Activated T-cell treated with anti-CD3 and anti-CD28 coated beads for 1 hour (primary cell): ENCODE measurements at places on chromosomes 5 and 9.

GRCh38 chr5:54296386-54296785 is 14.0 kb downstream of the ARL15 start:
- DNase-seq, result no peak

- no peak for DNase-seq
Measured at GRCh38 chr9:18404434-18405029, 69.4 kb upstream of the ADAMTSL1 start.

GRCh38 chr5:30039379-30039778 is 1154.1 kb upstream of the CDH6 start:
- DNase-seq, result no peak

- DNase-seq, result no peak
Measured at GRCh38 chr9:134571326-134571931, 70.2 kb upstream of the COL5A1 start.

- no peak for DNase-seq
Measured at GRCh38 chr5:124888622-124889485, 142.4 kb upstream of the ZNF608 start.

GRCh38 chr5:115888027-115888426 is 46.3 kb downstream of the AP3S1 start:
- DNase-seq, result no peak

- peak; percentile 36 for DNase-seq
Measured at GRCh38 chr5:138752951-138753793, at the start of gene CTNNA1. TSS of gene CTNNA1 (plus strand) at chr5:138753425. CDS start at chr5:138781925, 28,500 bp downstream.

- DNase-seq, result no peak
Measured at GRCh38 chr5:30809933-30810332, 383.6 kb upstream of the CDH6 start.

- no peak for DNase-seq
Measured at GRCh38 chr9:93458712-93459111, 5.3 kb upstream of the FAM120AOS start.

GRCh38 chr9:7601739-7602138 is 197.8 kb downstream of the DMAC1 start:
- no peak for DNase-seq

DNA sequence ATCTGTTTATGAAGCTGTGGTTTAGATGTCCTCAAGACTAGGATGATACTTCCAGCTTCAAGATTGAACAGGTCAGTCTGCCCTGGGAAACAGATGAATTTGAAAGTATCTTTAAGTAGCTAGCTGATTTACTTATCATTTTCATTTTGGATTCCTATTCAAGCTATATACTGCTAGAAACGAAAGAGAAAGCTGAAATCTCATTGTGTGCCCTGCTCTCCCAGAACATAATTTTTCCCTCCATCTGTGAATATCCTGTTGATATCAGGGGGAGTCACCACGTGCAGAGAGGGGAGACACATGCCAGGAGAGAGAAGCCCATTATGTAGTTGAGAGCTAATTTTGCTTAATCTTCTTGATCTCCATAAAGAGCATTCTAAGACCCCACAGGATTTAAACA is 439.1 kb downstream of the NR2F1-AS1 start:
- DNase-seq, result no peak

DNA sequence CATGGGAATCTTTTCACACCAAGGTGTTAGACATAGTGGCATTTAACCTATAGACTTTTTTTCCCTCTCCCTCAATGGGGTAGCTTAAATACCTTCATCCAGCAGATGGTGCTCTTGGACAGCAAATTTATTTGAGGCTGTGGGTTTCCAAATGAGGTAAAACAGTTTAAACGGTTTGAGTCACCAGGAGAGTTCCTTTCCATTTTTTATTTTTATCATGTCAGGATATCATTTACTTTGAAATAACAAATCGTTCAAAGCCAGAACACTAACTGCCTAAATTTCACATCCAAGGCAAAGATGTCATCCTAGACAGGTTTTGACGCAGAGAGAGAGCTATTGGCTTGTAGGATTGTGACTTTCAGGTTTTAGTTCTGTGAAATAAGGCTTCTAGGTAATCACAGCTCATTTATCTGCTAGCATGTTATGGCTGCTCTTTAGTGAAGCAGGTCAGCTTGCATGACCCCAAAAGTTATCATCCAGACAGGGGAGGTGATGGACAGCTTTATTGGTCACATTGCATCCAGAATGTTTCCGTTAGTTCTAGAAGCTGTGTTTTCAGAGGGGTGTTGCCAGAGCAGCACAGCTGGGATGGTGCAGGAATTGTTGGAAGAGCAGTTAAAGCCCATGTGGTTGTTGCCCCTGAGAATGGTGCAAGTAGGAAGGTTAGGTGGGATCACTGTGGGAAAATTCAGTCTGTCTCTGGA is 69.8 kb downstream of the KDM4C start:
- DNase-seq, result no peak

DNA sequence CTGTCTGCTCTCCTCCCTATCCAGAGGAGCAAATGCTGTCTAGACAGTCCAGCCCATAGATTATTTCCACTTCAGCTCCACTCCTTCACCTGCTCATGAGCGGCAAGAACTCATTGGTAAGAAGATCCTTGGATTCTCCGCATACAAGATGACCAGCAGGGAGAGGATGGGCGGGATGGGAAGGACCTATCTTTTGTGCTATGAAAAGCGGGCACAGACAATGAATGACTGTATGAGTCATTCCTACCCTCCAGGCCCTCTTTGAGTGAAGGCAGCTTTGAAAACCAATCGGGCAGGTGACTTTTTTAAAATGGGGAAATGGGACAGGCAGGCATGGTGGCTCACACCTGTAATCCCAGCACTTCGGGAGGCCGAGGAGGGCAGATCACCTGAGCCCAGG is 49.4 kb downstream of the SMIM23 start:
- no peak for DNase-seq

DNA sequence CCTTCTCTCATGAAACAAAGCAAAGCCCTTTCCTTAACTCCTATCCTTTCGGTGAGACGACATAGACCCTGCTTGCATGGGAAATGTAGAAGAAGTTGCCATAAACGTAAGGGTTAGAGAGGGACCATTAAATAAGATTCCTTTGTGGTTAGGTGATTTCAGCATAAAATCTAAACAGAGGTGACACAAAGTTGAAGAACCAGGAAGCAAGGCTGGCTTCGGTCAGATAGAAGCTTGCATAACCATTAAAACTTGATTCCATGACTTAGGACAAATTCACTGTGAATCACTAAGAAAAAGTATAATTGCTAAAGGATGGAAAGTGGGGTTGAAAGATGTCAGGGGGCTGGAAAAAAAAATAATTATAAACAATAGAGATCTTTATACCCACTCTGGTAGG is 30.9 kb upstream of the ABLIM3 start:
- DNase-seq, result no peak

- DNase-seq, result no peak
Measured at GRCh38 chr5:136018814-136019783, 9.7 kb upstream of the TGFBI start.

GRCh38 chr5:8695902-8696845 is 827.2 kb downstream of the MTRR start:
- no peak for DNase-seq

- no peak for DNase-seq
Measured at GRCh38 chr5:132979367-132979940, 16.0 kb upstream of the AFF4 start.

DNA sequence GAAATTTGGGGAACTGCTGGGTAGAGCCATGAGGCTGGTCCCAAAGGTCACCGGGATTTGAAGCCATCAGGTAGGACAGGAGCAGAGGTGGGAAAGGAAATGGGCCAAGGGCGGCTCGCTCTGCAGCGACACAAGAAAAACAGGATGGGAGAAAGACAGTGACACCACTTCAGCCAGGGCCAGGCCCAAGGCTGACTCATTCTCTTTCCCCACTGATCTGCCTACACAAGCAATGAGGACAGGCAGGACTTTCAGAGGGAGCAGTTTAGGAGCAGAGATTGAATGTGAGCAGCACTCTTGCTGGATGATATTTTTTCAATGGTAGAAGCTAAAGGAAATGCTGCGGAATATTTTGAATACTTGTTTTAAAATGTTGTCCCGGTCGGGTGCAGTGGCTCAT is 3.5 kb downstream of the RUFY1 start:
- no peak for DNase-seq

DNA sequence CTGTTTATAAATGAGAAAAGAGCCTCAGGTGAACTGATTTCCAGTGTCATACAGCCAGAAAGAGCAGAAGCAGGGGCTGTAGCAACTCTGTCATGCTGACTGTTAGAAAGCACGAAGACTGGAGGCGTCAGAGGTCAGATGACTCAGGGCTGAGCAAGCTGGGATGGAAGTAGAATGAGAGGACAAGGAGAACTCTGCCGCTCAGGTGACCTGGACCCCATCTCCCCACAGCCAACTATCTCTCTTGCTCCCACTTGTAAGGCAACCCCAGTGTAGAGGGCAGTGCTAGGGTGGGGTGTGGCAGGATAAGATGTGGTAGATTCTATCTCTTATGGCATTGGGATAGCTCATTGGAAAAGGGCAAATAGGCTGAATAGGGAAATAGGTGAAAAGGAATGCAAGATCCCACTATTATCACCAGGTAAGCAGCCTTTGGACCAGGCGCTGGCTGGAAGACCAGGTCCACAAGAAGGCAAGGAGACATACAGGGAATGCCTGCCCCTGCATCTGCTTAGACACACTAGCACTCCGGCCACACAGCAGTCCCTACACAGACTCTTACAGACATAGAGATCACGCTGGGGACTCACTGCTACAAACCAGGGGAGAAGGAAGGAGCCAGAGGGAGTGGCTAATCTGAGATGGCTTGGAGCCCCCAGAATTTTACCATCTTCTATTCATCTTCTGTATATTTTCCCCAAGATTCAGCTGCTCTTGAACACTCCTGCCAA is 21.2 kb upstream of the LOX start:
- DNase-seq, result no peak

DNA sequence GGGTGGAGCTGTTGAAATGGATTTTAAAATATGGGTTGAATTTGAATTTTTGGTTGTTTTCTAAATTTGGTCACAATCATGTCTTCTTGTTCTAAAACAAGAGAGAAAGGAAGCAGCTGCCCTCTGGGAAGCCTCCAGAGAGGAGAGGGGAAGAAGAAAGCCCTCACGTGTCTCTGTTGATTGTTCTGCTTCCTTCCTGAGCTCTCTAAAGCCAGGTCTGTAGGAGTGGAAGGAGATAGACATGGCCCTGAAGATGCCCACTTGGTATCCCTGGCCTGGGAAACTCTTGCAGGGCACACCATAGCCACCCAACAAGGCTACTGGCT is 59.6 kb downstream of the GALNT12 start:
- no peak for DNase-seq

GRCh38 chr9:71929791-71930440 is 18.5 kb downstream of the C9orf85 start:
- no peak for DNase-seq

GRCh38 chr5:39992617-39993202 is 567.9 kb upstream of the DAB2 start:
- DNase-seq, result no peak

DNA sequence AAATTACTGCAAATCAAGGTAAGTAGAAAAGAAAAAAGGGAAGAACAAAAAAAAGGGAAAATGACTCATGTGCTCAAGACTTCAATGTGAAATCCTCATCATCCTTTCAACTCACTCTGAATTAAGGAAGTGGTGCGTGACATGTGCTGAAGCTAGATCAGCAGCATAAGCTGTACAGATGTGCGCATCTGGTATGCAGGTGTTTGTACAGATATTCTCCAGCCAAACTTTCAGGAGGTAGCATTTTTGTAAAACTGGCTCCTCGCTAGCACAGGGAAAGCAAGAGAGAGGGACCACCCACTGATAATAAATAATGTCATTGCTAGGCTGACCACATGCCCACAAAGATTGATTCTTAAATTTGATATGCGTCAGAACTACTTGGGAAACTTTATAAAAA is 253.9 kb upstream of the RGMB start:
- DNase-seq, result no peak

- no peak for DNase-seq
Measured at GRCh38 chr9:87863882-87864465, 18.7 kb upstream of the SPATA31E1 start.

DNA sequence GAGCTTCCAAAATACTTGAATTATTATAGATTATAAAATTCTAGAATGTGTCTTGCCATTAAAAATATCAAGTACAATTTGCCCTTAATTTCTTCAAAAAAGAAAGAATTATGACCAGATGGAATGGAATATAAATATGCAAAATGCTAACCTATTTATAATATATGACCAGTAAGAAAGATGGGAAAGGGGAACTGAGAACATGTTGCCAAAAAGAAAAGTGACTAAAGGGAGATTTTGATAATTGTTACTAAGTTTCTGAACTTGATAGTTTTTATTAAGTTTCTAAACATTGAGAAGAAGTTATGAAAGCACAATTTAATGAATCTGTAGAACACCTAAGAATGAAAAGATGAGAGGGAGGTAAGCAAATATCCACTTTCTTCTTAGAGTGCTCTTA is 188.4 kb upstream of the NR4A3 start:
- DNase-seq, result no peak

DNA sequence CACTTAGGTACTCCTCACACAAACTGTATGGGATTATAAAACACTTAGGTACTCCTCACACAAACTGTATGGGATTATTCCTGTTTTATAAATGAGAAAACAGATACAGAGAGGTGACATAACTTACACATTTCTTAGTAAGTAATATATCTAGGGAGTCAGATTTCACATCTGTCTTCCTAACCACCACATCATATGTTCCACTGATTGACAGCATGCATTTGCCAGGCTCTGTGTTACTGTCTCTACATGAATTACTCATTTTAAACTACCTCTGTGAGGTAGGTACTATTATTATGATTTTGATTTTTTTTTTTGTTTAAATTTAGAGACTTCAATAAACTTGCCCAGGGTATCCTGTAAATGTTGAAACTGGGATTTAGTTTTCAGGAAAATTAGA is 232.7 kb downstream of the CCDC171 start:
- DNase-seq, result no peak

DNA sequence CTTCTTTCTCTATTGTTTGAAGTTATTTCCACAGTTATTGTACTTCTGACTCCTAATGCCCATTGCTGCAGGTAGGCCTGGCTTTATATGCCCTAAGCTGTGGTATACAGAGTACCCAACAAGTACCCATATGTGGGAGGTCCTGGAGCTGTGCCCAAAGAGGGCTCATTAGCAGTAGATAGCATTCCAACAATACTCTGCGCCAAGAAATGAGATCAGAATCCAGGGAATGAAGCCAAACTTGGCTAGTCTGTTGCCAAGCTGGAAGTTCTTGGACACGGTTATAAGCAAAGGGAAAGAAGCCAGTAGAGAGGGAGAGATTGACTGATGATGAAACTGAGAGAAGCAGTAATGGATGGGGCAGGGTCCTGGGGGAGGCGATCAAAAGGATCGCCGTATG is 29.7 kb upstream of the FAM169A start:
- no peak for DNase-seq

GRCh38 chr9:97853844-97854695 is 1.0 kb downstream of the FOXE1 start:
- peak; percentile 40 for DNase-seq
